ENCODE measurements at places on chromosomes 12 and 14. TPM values are rescaled to one million over a fixed set of nuclear protein-coding genes. Genes with fewer than 3 reads are reported as not detected.

DNA sequence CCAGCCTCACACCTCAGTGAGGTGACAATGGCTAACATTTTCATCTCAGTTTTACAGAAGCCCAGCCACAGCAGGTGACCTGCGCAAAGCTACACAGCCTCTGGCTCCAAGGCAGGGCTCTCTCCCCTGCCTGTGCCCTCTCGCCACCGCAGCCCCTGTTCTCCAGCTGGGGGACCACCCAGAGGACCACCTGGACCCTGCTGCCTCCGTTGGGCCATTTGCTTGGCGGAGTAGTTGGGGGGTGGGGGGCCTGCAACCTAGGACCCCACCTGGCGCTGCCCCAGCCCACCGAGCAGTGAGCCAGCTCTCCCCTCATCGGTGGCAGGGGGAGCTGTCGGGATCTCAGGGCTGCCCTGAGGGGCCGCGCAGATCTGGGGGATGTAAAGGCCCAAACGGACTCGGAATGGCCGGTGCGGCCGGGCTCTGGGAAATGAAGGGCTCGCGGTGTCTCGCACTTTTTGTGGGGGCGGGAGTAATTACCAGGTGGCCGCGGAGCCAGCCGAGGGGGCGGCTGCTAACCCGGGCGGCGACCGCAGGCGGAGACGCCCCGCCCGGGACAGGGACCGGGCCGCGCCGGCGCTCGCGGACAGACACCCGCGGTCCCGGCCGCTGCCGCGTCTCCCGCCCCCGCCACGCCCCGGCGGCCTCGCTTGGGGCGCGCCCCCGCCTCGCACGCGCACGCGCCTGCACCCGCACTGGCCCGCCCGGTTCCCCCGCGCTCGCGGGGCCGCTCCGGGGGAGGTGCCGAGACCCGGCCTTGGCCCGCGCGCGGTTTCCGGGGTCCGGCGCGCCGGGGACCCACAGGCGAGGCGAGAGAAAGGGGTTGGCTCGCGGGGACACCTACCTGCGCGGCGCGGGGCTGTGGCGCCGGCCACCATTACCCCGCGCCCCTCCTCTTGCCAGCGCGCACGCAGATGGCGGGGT lies 8.6 kb upstream of the GPR68 start:
- no peaks in the 10 kb centered on the region for H3K36me3 ChIP-seq
- H3K4me3 ChIP-seq = no peak overlapping the region
- H3K27me3 ChIP-seq = peaks cover 36% of the 10 kb centered on the region
- no peak for DNase-seq
- H3K4me1 ChIP-seq = peaks cover 22% of the 10 kb centered on the region

GRCh38 chr14:57302883-57303282 lies 34.1 kb downstream of the AP5M1 start:
- DNase-seq = no peak
- H3K27me3 ChIP-seq = peaks cover 7% of the 10 kb centered on the region
- H3K27ac ChIP-seq = no peak overlapping the region
- H3K4me3 ChIP-seq = no peak overlapping the region
- H3K36me3 ChIP-seq = no peaks in the 10 kb centered on the region

ZDHHC22 gene
- not detected for total RNA-seq

CLECL1 gene
- not detected for total RNA-seq

- DNase-seq = no peak
- no peaks in the 10 kb centered on the region for H3K27me3 ChIP-seq
- peak overlapping the region; percentile 64 for H3K27ac ChIP-seq
- no peaks in the 10 kb centered on the region for H3K36me3 ChIP-seq
- peaks cover 69% of the 10 kb centered on the region for H3K4me1 ChIP-seq
Measured at GRCh38 chr12:49698619-49699545, 8.3 kb downstream of the FMNL3 start.

GRCh38 chr12:41510470-41510869 lies 322.4 kb downstream of the PDZRN4 start:
- H3K4me3 ChIP-seq = no peak overlapping the region
- H3K36me3 ChIP-seq = peaks cover 15% of the 10 kb centered on the region
- no peak overlapping the region for H3K27ac ChIP-seq
- H3K27me3 ChIP-seq = no peaks in the 10 kb centered on the region
- no peaks in the 10 kb centered on the region for H3K4me1 ChIP-seq
- DNase-seq = no peak

SIX1 gene
- 5.9 TPM for total RNA-seq

GRCh38 chr12:94458877-94459727 lies 565 bp downstream of the CEP83 start:
- H3K4me1 ChIP-seq = no peaks in the 10 kb centered on the region
- no peaks in the 10 kb centered on the region for H3K27me3 ChIP-seq
- H3K4me3 ChIP-seq = peak overlapping the region; percentile 54
- H3K36me3 ChIP-seq = no peaks in the 10 kb centered on the region

DNA sequence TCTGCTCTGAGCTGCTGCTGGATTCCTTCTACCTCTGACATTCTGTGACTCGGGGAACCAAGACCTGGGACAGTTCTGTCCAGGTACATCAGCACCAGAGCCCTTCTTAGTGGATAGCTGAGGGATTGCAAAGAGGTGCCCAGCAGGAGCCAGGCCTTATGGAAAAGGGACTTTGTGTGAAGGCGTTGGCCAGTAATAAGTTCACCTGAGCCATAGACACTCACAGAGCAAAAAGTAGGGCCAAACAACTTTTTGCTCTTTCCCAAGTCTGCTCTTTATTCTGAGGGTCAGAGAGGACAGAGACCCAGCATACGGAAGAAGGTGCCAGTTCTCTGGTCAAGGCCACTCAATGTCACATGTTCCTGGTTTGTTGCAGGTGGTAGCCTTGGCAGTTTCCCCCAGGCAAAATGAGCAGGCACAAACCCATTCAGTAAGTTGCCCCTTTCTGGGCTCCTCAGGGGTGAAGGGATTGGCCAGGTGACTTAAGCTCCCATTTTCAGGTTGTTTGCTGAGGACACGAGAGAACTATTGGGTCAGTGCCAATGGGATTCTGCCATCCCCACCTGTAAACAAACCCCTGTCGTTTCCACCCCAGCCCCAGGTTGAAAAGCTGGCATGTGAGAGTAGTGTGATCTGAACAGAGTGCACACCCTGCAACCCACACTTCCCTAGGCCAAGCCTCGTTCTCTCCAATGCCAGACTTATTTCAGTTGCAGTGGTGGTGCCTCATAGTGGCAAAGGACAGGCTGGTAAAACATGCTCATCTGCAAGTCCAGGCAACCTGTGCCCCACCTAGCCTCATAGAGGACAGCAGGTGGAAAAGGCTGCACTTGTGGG lies 150.3 kb downstream of the SMOC1 start:
- DNase-seq = no peak
- H3K4me3 ChIP-seq = no peak overlapping the region
- H3K27ac ChIP-seq = no peak overlapping the region
- H3K27me3 ChIP-seq = no peaks in the 10 kb centered on the region
- H3K4me1 ChIP-seq = no peaks in the 10 kb centered on the region

DNA sequence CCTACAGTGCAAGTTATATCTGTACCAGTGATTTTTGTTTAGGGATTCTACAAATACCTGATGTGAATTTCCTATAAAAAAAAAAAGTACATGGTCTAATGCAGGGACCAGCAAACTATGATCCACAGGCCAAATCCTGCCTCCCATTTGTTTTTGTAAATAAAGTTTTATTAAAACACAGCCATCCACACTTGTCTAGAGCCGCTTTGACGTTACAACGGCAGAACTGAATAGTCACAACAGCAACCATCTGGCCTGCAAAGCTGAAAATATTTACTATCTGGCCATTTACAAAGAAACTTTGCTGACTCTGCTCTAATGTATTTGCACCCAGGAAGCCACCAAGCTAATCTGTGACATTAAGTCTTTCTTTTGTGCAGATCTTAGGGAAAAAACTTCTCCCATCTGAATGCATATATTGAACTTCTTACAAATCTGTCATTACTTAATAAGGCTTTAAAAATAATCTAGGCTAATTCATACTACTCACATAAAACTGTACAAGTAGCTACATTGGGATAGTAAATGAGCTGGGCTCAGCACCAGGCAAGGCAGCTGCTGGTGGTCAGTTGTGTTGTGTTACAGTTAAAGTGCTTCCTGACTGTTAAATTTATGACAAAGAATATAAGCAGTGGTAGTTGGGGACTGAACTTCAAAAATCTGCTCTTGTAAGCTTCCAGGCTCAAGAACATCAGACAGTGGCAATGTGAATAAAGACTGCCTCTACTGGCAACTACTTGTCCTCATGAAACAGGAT lies 303.3 kb downstream of the MED13L start:
- peaks cover 3% of the 10 kb centered on the region for H3K36me3 ChIP-seq
- no peak overlapping the region for H3K4me3 ChIP-seq
- peaks cover 11% of the 10 kb centered on the region for H3K4me1 ChIP-seq
- H3K27me3 ChIP-seq = no peaks in the 10 kb centered on the region

DNA sequence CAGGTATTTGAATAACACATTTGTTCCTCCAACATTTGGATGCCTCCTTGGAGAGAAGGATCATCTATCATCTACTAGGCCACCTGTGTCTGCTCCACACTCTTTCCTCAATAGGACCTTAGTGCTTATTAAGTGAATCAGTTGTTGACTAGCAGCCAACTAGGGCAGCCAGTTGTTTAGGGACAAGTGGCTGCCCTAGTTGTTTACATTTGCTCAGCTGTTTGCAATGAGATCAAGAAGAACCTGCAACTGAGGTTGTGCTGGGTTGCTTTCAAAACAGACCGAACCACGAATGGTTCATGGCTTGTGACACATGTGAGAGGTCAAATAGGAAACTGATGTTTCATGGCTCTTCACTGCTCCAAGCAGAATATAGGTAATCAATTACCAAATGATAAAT lies 53.8 kb downstream of the TMCC3 start:
- H3K27ac ChIP-seq = no peak overlapping the region
- no peak for DNase-seq
- H3K4me1 ChIP-seq = no peaks in the 10 kb centered on the region
- no peaks in the 10 kb centered on the region for H3K27me3 ChIP-seq
- H3K4me3 ChIP-seq = no peak overlapping the region

- H3K4me3 ChIP-seq = no peak overlapping the region
- DNase-seq = no peak
- H3K4me1 ChIP-seq = no peaks in the 10 kb centered on the region
- no peak overlapping the region for H3K27ac ChIP-seq
- no peaks in the 10 kb centered on the region for H3K36me3 ChIP-seq
- H3K27me3 ChIP-seq = no peaks in the 10 kb centered on the region
Measured at GRCh38 chr12:19964549-19964948, 403.8 kb upstream of the PDE3A start.

DNA sequence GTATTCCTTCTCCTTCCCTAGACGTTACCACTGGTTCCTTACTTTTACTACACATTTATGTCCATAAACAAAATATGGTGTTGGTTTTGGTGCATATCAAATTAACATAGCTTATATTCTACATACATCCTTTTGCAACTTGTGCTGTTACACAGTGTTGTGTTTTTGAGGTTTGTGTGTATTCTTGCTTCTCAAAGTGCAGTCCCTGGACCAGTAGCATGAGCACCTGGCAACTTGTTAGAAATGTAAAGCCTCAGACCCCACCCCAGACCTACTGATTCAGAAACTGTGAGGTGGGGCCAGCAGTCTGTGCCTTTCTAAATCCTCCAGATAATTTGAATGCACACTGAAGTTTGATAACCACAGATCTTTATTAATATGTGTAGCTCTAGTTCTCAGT lies 65.9 kb downstream of the RNFT2 start:
- no peak overlapping the region for H3K4me3 ChIP-seq
- no peak for DNase-seq
- H3K36me3 ChIP-seq = no peaks in the 10 kb centered on the region
- H3K27ac ChIP-seq = no peak overlapping the region
- H3K4me1 ChIP-seq = no peaks in the 10 kb centered on the region

DNA sequence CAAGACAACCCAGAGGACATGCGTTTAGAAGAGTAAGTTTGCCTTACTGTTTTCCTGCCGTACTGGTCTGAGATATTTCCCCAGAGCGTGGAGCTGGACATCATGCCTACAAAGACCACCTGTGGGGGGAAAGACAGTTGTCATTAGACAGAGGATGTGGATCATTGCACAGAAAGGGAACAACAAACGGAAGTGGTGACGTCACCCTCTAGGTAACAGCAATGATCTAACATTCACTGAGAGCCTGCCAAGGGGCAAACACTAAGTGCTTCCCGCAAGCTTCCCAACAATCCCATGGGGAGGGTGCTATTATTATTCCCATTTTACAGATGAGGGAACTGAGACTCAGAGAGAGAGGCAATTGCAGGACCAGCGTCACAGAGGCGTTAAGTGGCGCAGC lies 48.5 kb downstream of the SVOP start:
- H3K27me3 ChIP-seq = no peaks in the 10 kb centered on the region
- H3K4me1 ChIP-seq = no peaks in the 10 kb centered on the region
- H3K36me3 ChIP-seq = no peaks in the 10 kb centered on the region
- no peak overlapping the region for H3K27ac ChIP-seq

GRCh38 chr12:25771041-25771440 lies 187.4 kb upstream of the RASSF8 start:
- H3K27ac ChIP-seq = no peak overlapping the region
- H3K36me3 ChIP-seq = no peaks in the 10 kb centered on the region
- no peak for DNase-seq
- no peaks in the 10 kb centered on the region for H3K27me3 ChIP-seq

GRCh38 chr14:75711796-75712211 lies 50.8 kb downstream of the TTLL5 start:
- H3K36me3 ChIP-seq = no peaks in the 10 kb centered on the region
- DNase-seq = no peak

DNA sequence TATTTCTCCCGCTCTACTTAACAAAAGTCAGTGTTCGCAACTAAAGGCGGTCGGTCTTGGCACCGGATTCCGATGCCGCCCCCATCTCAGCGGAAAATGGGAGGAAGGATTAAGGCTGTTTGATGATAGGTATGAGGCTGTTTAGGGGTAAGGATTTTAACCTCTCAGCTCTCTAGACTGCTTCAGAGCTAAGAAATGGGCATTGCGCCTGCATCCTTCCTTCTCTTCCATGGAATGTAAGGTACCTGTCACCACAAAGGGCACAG lies 1.4 kb downstream of the COCH start:
- no peak for DNase-seq
- H3K27ac ChIP-seq = no peak overlapping the region
- H3K4me3 ChIP-seq = no peak overlapping the region
- peaks cover 15% of the 10 kb centered on the region for H3K4me1 ChIP-seq
- H3K27me3 ChIP-seq = peaks cover 36% of the 10 kb centered on the region

DNA sequence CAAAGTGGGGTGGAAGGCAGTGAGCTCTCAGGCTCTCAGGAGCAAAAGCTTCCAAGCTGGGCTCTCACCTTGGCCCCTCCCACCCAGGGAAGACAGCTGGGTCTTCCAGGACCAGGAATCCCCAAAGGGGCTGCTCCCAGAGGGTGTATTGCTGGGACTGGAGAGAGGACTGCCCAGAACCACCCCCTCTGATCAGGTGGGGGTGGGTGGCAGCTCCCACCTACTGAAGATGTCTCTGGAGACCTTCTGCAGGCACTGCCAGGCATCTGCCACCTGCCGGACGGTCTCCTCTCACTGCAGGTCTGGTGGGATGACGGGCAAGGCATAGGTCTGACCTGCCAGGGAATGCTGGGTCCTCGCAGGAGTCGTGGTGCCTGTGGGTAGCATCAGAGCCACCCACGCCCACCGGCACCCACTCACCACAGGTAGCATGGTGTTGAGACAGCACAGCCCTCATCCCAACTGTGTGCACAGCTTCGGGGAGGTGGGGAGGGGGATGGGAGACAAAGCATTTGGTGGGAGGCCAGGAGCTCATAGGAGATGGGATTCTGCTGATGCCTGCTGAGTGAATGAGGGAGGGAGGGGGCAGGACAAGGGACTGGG lies 103.2 kb downstream of the SINHCAF start:
- no peaks in the 10 kb centered on the region for H3K27me3 ChIP-seq
- no peak overlapping the region for H3K4me3 ChIP-seq
- no peak for DNase-seq
- no peaks in the 10 kb centered on the region for H3K4me1 ChIP-seq
- H3K36me3 ChIP-seq = no peaks in the 10 kb centered on the region

KRT73 gene
- not detected for total RNA-seq

All from tibial nerve (tissue), 4 donors.